ENCODE measurements at places on chromosomes 12 and 14.

DNA sequence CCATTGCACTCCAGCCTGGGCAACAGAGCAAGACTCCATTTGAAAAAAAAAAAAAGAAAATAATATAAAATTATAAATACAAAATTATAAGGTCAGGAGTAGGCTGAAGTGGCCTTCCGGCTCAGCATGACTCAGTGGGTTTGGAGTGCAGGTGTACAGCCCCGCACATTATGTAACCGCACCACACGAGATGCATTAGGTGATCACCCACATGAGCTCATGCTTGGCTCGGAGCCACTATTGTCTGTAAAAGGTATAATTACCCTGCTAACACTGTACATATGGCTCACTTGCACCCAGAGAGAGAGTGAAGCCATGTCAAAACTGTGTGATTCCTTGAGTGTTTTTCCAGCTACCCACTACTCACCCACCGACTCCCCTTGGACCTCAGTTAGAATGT is 557.0 kb downstream of the SLC6A15 start:
- no peak for DNase-seq

- DNase-seq: no peak
These were observed 13.1 kb downstream of the SERPINA3 start for GRCh38 chr14:94625353-94625635.

DNA sequence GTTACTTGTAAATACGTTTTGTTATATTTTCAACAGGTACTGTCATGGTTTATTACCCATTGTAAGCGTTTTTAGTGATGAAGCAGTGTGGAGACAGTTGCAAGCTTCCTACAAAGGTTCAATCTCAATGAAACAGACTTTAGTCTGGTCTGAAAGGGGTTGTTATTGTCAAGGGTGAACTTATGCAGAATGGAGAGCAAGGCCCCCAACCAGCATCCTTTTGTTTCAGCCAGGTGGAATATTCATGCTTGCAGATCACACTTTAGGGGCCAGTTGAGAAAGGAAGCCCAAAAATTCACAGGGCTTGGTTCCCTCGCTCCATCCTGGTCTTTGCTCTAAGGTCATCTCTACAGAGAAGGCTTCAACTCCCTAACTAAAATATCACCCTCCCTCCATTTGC is 103.7 kb downstream of the PRICKLE1 start:
- DNase-seq: no peak

DNA sequence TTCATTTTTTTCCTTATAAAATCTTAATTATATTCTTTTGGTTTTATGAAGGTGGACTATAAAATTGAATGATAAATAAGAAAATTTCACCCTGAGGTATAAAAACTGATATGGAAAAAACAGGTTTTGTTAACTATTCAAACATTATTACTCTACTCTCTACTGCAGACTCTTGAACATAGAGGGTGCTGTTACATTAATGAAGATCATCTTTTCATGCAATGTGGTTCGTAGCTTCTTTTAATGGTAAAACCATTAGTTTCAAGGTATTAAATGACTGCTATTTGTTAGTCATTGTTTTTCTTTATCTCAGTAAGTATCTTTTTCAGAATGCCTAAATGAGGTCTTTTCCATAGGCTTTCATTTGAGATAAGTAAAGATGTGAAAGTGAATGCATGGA is 510.4 kb downstream of the SLC16A7 start:
- peak; percentile 22 for DNase-seq

- DNase-seq: no peak
These were observed 126.4 kb downstream of the PTPRR start for GRCh38 chr12:70794131-70794530.

DNA sequence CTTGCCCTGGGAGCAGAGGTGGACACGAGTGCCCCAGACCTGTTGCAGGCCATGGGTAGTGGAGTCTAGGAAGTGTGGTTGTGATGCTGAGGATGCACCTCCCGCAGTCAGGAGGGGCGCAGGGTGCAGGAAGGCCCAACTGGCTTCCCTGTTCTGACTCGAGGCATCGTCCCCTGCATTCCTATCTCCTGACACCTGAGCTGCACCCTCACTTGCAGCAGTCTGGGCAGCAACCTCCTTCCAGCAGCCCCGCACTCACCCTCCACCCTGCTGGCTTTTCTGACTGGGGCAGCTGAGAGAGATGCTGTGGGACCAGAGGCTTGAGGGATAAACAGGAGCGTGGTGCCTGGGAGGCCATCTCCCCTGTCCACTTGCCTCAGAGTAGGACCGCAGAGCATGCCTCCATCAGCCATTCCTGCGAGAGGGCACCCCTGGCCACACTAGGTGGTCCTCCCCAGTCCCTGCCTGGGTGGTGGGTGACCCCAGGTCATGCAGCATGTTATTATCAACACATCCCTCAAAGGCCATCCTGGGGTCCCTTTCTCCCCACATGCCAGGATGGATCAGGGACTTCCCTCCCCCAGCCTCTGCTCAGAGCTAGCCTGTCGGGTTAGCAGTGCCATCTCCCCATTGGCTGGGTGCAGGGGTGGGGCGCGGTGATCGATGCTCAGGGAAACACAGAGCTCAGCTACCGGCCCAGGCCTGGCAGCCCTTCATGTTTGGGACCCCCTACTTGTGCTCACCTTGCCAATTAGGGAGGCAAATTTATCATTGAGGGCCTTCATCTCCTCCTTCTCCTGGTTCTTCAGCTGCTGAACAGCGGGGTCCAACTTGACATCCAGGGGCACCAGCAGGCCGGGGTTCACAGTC is 719 bp downstream of the KRT80 start:
- no peak for DNase-seq

GRCh38 chr12:4816744-4817525 is 92.8 kb upstream of the KCNA1 start:
- DNase-seq: no peak

GRCh38 chr14:105309371-105309770 is 5.2 kb upstream of the PACS2 start:
- DNase-seq: no peak

DNA sequence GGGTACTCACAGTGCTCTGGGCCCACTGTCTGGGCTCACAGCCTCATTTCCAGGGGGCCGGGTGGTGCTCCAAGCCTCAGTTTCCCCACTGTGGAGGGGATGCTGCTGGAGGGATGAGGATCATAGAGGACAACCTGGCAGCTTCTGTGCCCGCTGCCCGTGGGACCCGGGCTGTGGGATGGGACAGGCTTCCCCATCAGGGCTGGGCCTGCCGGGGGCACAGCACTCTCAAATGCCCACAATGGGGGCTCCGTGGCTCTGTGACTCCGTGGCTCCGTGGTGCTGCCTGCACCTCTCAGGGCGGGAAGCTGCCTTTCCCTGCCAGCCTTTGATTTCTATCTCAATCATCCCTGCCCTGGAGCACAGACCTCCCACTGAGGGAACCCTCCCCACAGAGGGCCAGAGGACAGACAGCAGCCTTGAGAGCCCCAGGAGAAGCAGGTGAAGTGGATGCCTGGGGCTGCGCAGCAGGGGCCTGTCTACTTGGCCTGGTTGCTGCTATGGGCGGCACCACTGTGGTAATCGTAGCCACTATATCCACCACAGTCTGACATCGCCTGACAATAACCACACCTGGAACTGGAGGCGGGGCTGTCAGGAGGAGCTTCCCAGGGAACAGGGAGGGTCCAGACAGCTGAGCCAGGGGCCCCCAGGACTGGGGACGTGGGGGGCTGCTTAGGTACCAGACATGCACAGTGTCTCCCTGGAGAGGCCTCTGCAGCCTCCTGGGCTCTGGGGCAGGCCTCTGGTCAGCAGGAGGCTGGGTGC is 375.9 kb downstream of the TMEM121 start:
- DNase-seq: no peak

GRCh38 chr14:38412654-38413053 is 156.8 kb upstream of the CLEC14A start:
- no peak for DNase-seq

GRCh38 chr12:120394483-120395367 is 25.8 kb upstream of the MSI1 start:
- no peak for DNase-seq

DNA sequence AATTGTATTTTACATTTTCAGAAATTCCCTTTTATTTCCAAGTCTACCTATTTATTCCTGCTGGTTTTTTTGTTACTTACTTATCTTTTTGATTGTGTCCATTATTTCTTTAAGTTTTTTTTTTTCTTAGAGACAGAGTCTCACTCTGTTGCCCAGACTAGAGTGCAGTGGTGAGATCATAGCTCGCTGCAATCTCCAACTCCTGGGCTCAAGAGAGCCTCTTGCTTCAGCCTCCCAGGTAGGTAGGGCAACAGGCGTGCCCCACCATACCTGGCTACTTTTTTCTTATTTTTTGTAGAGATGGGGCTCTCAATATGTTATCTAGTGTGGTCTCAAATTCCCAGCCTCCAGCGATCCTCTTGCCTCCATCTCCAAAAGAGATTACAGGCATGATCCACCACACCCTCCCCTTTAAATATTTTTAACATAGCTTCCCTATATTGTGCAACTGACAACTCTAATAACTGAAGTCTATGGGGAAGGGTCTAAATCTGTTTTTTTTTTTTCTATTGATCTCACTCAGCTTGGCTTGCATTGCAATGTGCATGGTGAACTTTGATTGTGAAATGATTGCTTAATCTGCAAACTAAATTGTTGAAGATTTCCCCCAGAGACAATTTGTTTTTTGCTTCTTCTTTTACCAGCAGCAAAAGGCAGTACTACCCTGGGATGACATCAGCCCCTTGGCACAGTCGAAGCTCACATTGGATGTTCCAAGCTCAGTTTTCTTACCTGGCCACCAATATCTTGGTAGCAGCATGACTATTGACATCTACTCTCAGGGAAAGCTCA is 25.7 kb upstream of the COCH start:
- DNase-seq: no peak

DNA sequence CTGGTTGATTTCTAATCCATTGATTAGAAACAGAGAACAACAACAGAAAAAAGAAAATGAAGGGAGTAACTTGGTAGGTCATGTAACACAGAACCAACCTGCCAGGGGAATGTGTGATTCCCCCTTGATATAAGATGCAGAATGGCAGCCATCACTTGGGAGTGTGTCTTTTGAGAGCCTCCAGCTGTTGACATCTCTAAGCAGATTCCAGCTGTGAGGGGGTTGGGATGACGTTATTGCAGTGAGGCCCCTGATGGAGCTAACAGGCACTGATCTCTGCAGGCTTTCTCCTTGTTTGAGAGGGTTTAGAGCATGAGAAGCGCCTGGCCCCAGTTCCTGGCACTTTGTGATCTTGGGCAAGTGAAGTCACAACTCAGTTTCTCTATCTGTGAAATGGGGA is 124.9 kb downstream of the PELI2 start:
- DNase-seq: no peak

DNA sequence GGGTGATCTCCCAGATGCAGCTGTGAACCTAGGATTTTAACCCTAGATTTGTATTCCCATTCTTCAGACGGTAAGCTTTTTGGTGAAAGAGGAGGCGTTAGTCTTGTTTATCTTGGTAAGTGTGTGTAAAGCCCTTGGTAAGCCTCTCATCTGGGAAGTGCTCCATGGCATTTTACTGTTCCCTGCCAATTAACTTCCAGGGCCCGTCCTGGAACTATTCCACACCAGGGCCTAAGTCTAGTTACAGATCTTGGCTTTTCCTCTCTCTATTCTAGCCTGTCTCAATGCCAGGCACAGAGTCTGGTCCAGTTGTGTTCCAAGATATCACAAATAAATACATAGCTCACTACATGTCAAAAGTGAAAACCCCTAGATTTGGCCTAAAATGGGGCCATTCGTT is 42.4 kb downstream of the YEATS4 start:
- DNase-seq: no peak

GRCh38 chr12:124498275-124499189 is 68.9 kb downstream of the NCOR2 start:
- peak; percentile 60 for DNase-seq

DNA sequence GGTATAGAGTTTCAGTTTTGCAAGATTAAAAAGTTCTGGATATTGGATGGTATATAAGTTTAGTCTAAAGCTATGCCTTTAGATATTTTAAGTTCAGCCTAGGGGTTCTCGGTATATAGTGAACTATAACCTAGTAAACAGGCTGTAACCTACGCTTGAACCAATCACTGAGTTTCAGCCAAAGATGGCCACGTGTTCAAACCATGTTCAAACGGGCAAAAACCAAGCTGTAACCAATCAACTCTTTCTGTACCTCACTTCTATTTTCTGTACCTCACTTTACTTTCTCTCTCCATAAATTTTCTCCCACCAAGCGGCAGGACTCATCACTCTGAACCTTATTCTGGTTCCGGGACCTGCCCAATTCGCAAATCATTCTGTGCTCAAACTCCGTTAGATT is 1.4 kb downstream of the TMBIM4 start:
- DNase-seq: no peak

GRCh38 chr12:15020156-15020555 is 47.3 kb downstream of the PDE6H start:
- DNase-seq: peak; percentile 8

GRCh38 chr12:115132145-115132544 is 448.2 kb upstream of the TBX3 start:
- no peak for DNase-seq

GRCh38 chr12:102800565-102800964 is 116.5 kb downstream of the PAH start:
- DNase-seq: no peak

DNA sequence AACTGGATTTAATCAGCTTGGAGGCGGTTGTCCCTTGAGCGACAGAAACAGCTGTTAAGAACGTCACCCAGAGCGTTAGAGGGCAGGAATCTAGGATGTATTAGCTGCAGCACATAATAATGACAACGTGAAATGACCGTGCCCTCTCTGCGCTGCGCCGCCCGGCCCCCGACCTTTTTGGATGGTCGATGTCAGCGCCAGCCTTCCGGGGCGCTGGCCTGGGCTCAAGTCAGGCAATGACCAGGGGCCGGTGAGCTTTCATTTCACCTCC is 427 bp upstream of the TMEM120B start:
- DNase-seq: peak; percentile 70

DNA sequence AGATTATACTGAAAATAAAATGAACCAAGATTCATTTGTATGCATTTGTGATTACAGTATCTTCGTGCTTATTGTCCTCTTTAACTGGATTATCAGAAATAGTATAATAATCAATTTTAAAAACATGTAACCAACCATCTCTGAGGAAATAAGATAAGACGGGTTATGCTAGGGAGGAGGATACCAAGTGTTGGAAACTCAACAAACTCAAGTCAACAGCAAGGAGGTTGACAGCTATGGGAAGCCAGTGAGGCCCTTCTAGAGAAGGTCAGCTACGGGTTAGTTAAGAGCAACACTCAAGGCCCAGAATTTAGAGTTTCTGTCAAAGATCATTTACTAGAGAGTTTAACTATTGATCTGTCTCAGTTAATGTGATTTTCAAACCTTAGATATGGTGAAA is 137.2 kb downstream of the PDZRN4 start:
- DNase-seq: peak; percentile 43

- DNase-seq: no peak
These were observed 19.4 kb downstream of the PPP1R36 start for GRCh38 chr14:64569138-64569631.

DNA sequence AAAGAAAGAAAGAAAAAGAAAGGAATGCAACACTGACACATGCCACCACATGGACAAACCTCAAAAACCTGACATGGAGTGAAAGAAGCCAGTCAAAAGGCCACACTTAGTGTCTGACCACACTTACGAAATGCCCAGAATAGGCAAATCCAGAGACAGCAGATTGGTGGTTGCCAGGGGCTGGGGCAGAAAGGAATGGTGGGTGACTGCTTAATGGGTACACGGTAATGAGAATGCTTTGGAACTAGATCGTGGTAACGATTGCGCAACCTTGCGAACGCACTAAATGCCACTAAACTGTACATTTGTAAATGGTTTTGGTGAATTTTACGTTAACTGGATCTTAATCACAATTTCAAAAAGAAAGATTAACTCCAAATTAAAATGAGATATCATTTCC is 39.5 kb downstream of the SCARB1 start:
- DNase-seq: no peak
